ENCODE measurements at places on chromosomes 6 and 20.

- no peak for DNase-seq
These were observed 11.0 kb upstream of the IRF4 start for GRCh38 chr6:380234-381218.

DNA sequence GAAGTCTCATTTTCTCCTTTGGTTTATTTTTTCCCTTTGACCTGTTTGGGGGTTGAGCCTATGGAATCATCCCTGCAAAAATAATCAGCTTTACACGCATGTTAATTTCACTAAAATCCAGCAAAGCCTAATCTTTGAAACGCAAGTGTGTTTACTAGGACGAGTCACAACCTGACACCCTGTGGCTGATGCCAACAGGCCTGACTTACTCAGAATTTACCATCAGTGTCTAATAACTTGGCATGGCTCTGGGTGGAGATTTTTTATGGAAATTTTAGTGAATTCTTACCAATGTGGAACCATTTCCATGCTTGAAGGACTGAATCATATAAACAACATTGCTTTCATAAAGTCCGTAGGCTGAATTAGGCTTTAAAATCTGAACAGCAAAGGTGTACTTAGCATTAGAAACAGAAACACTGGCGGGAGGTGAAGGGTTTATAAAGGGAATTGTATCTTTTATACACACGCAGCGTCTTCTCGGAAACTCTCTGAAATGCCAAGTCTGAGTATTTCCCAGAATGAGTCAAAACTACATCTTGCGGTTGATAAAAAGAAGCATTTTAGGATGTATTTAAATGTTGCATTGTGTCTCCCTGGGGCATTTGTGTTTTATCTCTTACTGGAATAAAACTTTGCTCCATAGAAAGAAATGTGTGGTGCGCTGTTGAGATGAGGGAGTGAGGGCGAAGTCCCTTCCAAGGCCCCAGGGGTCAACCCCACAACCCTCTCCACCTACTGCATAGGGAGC lies 81.2 kb downstream of the DACT2 start:
- no peak for DNase-seq

DNA sequence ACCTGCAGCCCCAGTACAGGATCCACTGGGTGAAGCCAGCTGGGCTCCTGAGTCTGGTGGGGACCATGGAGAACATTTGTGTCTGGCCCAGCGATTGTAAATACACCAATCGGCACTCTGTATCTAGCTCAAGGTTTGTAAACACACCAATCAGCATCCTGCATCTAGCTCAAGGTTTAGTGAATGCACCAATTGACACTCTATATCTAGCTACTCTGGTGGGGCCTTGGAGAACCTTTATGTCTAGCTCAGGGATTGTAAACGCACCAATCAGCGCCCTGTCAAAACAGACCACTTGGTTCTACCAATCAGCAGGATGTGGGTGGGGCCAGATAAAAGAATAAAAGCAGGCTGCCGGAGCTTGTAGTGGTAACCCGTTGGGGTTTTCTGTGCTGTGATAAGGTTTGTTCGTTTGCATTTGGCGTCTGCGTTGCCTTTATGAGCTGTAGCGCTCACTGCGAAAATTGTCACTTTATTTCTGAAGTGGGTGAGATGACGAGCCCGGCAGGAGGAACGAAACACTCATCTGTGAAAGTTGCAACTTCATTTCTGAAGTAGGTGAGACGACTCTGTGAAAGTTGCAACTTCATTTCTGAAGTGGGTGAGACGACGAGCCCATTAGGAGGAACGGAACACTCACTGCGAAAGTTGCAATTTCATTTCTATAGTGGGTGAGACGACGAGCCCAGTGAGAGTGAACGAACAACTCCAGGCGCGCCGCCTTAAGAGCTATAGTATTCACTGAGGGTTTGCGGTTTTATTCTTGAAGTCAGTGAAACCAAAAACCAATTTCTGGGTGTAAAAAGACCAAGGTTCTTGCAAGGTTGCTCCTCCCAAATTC lies 31.1 kb downstream of the SERPINB6 start:
- peak; percentile 43 for DNase-seq

- no peak for DNase-seq
These were observed 23.9 kb downstream of the ADTRP start for GRCh38 chr6:11754625-11755271.

DNA sequence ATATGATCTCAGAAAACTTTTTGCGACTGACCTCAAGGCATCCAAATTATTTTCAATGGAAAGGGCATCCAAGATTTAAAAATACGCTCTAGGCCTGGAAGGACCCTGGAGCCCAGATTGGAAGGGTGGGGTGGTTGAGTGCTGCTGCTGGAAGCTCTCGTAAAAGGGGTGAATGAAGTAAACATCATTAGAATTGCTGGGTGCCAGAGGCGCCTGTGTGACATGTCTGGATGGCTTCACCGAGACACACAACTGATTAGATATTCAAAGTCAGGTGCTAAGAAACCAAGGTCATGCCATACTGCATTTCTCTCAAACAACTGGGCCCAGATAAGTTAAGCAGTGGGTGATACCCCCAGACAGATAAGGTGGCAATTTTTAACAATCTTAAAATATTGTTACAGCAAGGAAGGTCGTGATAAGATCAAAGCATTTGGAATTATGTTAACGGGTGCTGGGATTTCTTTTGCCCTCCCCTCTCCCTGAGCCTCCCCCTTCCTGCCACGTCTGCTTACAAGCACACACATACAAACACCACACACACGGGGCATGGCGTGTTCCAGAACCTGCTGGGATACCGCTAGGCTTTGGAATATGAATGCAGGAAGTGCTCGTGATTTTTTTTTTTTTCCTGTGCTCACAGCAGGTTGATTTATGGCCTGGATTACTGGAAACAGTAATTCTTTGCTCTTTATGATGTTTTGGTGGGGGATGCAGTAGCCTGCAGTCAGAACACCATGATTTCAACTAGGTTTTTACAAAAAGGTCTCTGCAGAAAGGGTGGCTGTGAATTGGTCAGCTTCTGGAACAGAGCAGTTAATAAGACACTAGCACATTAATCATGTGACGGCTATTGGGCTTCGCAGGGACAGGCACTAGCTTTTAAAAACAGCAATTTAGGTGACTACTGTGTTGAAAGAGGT lies 551.2 kb downstream of the QKI start:
- no peak for DNase-seq

DNA sequence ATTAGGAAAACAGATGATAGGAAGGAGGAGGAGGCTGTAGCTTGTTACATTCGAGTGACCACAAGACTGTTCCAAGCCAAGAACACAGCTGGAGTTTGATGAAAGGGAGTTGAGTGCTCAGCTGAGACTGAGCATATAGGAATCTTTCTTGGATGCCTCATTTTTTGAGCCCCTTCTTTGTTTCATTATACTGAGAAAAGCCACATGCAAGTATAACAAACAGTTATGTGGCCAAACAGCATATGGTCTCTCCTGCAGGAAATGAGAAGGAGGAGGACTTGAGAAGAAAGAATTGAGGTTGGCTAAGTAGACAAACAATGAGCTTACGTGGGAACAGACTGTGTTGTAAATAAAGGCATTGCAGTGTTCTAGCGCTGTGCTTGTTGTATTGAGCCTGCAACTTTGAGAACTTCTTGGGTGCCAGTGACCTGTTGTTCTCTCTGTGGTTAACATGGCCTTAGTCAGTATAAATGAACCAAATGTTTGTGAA lies 78.3 kb downstream of the AKAP7 start:
- DNase-seq: no peak

DNA sequence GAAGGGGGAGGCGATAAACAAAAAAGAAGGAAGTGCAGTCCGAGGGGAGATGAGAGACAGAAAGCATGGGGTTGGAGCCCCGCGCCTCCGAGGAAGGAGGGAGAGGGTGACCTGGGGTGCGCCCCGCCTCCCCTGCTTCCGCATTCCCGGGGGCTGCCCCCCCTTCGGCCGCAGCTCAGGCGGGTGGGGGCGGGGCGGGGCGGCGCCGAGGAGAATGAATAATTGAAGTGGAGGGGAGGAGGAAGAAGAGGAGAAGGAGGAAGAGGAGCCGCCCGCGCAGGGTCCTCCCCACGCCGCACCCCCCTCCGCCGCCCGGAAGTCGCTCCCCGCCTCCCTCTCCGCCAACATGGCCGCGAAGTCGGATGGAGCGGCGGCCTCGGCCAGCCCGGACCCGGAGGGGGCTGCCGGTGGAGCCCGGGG lies at the start of gene XKR7:
XKR7 (plus strand) TSS at position 322 of the 420 bp plus-strand sequence; CDS start at position 347, 25 bp downstream.
- no peak for DNase-seq

DNA sequence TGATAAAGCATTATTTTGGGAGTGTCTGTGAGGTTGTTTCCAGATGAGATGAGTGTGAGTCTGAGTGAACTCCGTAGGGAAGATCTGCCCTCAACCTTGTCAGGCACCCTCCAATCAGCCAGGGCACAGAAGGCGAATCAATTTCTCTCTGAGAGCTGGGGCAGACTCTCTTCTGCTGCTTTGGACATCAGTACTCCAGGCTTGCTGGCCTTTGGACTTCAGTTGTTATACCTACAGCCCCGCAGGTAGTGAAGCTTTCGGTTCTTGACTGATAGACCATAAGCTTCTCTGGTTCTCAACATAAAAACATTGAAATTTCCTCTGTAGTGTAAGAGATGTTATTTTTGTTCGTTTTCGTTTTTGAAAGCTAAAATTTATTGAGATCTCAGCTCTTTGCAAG lies 71.4 kb downstream of the MAFB start:
- no peak for DNase-seq

- no peak for DNase-seq
These were observed 327.3 kb upstream of the HSF2 start for GRCh38 chr6:122072014-122072647.

- DNase-seq: no peak
These were observed 187.1 kb downstream of the MYLK4 start for GRCh38 chr6:2563635-2564034.
